ENCODE measurements at places on chromosomes 3 and 15. TPM values are rescaled to one million over a fixed set of nuclear protein-coding genes. Genes with fewer than 3 reads are reported as not detected.

DNA sequence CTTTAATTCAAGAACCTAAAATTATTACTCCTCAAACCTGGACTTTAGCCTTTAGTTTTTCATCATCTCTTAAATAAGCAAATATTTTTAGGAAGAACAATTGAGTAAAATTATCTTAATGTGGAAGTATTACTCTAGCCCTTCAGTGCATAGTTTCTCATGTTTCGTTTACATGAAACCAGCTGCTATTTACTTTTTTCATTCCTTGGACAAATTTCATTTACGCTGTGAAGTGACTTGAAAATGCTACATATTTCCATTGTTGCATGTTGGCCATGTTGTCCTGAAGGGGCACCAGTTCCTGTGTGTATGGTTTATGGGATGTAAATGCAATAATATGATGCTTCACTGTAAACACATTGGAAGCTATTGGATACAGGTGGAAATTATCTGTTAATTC, 49.9 kb downstream of the SLC25A26 start:
- DNase-seq, result no peak

- no peak for DNase-seq
These were observed 21.4 kb downstream of the HDAC11 start for GRCh38 chr3:13501521-13501920.

The GOLGA8Q gene
- polyA plus RNA-seq, result 0.47 TPM

DNA sequence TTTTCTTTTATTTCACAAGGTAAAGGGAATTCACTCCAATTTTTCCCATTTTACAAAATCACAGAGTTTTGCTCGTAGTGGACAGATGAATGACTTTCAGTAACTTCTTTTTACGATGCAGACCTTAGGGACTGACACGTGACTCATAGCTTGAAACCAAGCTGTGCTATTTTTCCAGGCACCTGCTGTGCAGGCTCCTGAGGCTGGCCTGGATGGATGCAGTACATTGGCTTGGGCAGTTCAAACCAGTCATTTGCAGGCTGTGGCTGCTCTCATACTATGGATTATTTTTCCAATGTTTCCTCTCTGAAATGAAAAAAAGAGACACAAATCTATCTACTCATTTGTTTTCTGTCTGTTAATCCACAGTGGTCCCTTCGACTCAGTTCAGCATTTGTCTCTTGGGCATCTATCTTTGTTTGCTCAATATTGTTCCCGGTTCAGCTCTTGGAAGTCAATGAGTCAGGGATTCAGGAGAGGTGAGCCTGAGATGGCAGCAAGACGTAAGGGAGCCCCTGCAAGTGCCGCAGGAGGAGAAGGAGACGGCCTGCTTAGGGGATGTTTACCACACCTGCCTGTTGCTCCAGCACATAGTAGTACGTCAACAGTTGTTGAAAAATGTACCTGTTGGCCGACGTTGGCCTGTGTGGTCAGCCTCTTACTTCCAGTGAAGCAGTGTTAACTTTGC, 92.8 kb downstream of the SV2B start:
- DNase-seq, result no peak

- no peak for DNase-seq
These were observed 56.6 kb downstream of the CEP63 start for GRCh38 chr3:134542287-134542958.

The CRELD1 gene
- 71.8 TPM for polyA plus RNA-seq

DNA sequence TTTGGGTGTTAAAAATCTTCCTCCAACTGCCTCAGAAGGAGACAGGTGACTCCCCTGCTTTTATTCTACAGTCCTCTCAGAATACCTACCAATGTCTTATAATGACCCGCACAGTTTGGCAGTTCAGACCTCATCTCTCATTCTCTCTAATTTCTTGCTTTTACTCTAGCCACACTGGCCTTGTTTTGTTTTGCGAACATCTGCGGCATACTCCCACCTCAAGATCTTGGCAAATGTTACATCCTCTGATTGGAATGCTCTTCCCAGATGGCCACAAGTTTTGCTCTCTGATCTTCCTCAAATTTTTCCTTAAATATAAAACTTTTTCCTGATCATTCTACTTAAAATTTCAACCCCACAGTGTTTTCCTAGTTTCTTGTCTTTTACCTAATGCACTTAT, 94.1 kb downstream of the PLSCR2 start:
- DNase-seq, result no peak

Measured in heart left ventricle (tissue), 16 donors.